Hepatocyte (in vitro differentiated cells): ENCODE measurements at places on chromosomes 3 and 15. TPM values are rescaled to one million over a fixed set of nuclear protein-coding genes. Genes with fewer than 3 reads are reported as not detected.
A peak's percentile ranks its signal among the peaks of the same experiment; 100 is the strongest.

Gene IREB2
- 46.6 and 54.0 TPM in 2 replicates for total RNA-seq

Gene GUCA1C
- total RNA-seq: 0.28 TPM in 1 of 2 replicates, not detected in the other

Gene SERPINI2
- not detected in 2 replicates for total RNA-seq

Gene ACVR2B
- 13.1 and 15.4 TPM in 2 replicates for total RNA-seq

Gene PP2D1
- total RNA-seq: not detected in 2 replicates

Gene GOLGA8Q
- total RNA-seq: 0.16 TPM in 1 of 2 replicates, not detected in the other

DNA sequence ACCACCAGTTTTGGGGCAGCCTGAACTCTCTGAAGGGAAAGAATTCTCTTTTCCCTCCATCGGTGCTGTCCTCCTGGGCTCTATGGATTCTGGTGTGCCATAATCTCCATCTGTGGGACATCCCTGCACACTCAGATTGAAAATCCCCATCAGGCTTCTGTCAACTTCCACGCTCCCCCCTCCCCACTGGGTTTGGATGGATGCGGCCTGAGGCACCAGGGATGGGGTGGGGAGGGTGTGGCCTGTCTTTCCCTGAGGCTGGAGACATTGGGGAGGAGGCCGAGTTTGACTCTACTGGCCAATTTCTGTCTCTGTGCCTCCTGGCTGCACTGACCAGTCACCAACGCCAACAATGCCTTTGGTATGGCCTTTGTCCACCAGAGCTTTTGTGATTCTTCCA, 16.3 kb upstream of the FBLN2 start:
- no peaks in the 10 kb centered on the region for H3K36me3 ChIP-seq
- H3K4me3 ChIP-seq: no peak overlapping the region
- no peaks in the 10 kb centered on the region for H3K4me1 ChIP-seq
- DNase-seq: no peak
- H3K27me3 ChIP-seq: no peaks in the 10 kb centered on the region

- H3K4me3 ChIP-seq: no peak overlapping the region
- no peak for DNase-seq
- H3K27ac ChIP-seq: no peak overlapping the region
- H3K36me3 ChIP-seq: no peaks in the 10 kb centered on the region
- H3K4me1 ChIP-seq: no peaks in the 10 kb centered on the region
These were observed 243.6 kb upstream of the SLITRK3 start for GRCh38 chr3:165439765-165440164.

DNA sequence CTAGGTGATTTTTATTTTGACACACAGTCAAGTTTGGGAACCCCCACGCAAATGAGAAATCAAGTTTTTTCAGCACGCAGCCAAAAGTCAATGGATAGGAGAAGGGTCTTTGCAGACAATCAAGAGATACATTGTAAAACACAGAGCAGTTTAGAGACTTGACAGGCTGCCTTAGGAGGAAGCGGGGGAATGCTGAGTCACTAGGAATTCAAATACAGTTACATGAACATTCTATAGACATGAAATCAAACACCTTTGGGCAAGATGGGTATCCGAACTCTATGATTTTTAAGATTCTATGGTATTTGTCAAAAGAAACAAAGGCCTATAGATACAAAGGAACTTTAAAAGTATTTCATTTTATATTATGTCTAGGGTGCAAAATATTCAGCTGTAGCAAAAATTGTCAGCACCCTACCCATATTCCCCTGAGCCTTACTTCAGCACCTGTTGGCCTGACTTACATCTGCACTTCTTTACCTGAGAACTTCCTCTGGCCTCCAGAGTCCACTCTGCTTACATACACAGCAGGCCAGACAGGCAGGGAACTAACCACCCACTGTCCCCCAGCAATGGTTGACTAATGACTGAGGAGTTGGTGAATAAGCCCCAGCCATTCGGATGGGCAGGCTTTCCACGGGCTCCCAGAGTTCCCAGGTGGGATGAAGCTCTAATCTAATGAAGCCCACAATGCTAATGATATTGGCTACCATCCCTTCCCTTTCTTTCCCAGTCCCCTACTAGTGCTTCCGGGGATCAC, 289.3 kb upstream of the RORA start:
- H3K36me3 ChIP-seq: no peaks in the 10 kb centered on the region
- H3K4me3 ChIP-seq: no peak overlapping the region
- H3K4me1 ChIP-seq: no peaks in the 10 kb centered on the region

DNA sequence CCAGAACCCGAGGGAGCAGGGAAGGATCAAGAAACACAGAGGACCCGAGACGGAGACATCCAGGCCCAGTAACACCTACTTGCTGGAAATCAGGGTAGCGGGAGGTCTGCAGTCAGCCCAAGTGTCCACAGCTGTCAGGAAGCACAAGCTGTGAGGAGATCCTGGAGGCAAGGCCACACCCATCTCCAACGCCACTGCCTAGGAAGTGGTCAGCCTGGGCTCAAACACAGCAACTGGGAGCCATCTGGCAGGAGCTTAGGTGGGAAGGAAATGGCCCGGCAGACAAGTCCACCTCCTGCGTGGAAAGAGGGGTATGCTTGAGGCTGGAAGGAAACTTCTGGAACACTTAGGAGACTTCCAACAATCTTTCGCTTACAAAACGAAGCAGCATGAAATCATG, 407.1 kb downstream of the VPS13C start:
- DNase-seq: no peak

- no peaks in the 10 kb centered on the region for H3K4me1 ChIP-seq
- no peaks in the 10 kb centered on the region for H3K36me3 ChIP-seq
- DNase-seq: no peak
- H3K27me3 ChIP-seq: no peaks in the 10 kb centered on the region
- H3K4me3 ChIP-seq: no peak overlapping the region
These were observed 11.4 kb downstream of the LAMP3 start for GRCh38 chr3:183151086-183151485.

DNA sequence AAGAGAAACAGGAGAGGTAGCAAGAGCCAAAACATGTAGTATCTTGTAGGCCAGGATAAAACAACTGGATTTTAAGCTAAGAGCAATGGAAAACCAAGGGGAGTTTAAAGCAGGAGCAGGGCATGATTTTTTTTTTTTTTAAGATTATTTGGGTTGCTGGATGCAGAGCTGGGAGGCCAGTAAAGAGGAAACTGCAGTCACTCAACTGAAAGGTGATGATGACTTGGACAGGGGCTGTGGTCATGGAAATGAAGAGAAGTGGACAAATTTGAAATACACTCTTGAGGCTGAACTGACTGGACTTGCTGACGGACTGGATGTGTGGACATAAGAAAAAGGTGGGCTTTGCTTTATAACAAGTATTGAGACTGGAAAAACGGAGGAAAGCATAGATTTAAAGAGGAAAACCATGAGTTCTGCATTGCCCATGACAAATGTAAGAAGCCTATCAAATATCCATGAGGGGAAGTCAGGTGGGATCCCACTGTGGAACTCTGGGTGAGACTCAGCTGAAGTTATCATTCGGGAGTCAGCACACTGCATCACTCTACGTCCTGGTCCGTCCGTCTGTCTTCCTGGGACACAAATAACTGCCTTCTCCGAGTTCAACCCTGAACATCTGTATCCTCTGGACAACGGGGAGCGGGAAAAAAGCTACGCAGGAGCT, 688 bp downstream of the XPC start:
- H3K4me3 ChIP-seq: peak overlapping the region; percentile 29
- DNase-seq: no peak
- no peaks in the 10 kb centered on the region for H3K27me3 ChIP-seq
- peaks cover 9% of the 10 kb centered on the region for H3K4me1 ChIP-seq
- H3K27ac ChIP-seq: peak overlapping the region; percentile 93

DNA sequence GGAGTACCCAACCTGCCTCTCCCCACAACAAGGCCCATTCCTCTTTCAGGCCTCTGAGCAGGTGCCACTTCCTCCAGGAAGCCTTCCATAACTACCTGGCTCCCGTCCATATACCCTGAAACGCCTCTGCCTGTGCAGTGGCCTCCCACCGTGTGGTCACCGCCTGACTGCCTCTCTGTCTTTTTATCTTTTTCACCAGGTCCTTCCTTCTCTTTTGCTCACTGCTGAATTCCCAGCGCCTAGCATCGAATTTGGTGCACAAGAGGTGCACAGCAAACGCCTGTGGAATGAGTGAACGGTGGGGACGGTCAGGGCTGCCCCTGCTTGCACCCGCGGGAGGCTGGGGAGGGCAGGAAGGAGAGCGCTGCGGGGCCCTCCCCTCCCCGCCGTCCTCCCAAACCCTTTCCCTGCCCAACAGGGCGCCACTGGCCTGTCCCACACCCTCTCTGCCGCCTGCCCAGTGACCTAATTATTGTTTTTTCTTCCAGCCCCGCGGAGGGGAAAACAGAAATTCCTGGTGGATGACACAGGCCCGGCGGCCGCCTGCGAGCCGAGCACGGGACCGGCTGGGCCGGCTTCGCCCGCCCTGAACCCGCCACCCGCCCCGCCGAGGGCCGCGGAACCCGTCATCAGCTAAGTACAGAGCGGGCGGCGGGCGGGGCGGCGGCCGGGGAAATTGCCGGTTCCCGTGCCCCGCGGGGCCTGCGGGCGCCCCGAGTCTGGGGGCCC, 140.1 kb downstream of the SMAD6 start:
- peaks cover 26% of the 10 kb centered on the region for H3K4me1 ChIP-seq
- peak; percentile 95 for DNase-seq
- no peak overlapping the region for H3K4me3 ChIP-seq

DNA sequence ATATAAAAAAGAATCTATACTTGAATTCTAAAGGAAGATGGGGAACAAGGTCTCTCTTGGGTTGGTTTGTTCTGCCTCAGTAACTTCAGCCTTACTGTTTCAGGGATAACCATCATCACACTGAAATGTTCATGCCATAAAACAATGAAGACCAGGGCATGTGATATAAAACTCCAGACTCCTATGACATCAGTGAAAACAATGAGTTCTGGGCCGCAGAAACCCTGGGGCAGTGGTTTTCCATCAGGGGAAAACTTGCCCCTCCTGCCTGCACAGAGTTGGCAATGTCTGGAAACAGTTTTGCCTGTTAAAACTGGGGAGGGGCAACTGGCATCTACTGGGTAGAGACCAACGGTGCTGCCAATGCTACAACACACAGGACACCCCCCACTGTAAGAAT, 46.8 kb downstream of the CA12 start:
- no peak overlapping the region for H3K4me3 ChIP-seq
- no peak for DNase-seq
- H3K27ac ChIP-seq: no peak overlapping the region
- H3K4me1 ChIP-seq: peaks cover 9% of the 10 kb centered on the region
- no peaks in the 10 kb centered on the region for H3K36me3 ChIP-seq
- no peaks in the 10 kb centered on the region for H3K27me3 ChIP-seq
